Lung (tissue), 17 donors: ENCODE measurements at places on chromosomes 4 and X. TPM values are rescaled to one million over a fixed set of nuclear protein-coding genes. Genes with fewer than 3 reads are reported as not detected.

DNA sequence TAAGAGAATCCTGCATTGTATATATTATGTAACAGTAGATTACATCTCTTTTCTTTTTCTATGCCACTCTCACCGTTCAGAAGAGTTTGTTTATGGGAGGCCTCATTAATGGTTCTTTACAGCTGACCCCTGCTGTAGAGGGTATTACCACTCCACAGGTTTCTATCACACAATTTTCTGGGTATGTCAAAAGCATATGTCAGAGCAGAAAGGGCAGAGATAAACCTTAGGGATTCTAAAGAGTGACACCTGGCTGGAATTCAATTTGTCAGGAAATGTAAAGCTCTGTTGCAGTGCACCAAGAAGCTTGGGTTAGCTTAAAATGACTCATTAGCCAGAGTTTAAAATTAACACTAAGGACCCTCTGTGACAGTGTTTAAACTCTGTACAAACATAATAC lies 658.7 kb downstream of the PCDH18 start:
- no peak for DNase-seq
- no peaks in the 10 kb centered on the region for H3K36me3 ChIP-seq
- H3K27ac ChIP-seq = no peak overlapping the region

GRCh38 chrX:107442914-107443527 lies 6.4 kb upstream of the FRMPD3 start:
- no peaks in the 10 kb centered on the region for H3K4me1 ChIP-seq
- DNase-seq = peak; percentile 39
- no peak overlapping the region for H3K27ac ChIP-seq
- peaks cover 36% of the 10 kb centered on the region for H3K27me3 ChIP-seq

GAGE12J gene
- not detected for total RNA-seq

AMOT gene
- 9.9 TPM for total RNA-seq
